ENCODE measurements at places on chromosomes 4 and X.
A peak's percentile ranks its signal among the peaks of the same experiment; 100 is the strongest.

GRCh38 chr4:40514497-40514951 is 115.1 kb downstream of the RBM47 start:
- no peak for DNase-seq

DNA sequence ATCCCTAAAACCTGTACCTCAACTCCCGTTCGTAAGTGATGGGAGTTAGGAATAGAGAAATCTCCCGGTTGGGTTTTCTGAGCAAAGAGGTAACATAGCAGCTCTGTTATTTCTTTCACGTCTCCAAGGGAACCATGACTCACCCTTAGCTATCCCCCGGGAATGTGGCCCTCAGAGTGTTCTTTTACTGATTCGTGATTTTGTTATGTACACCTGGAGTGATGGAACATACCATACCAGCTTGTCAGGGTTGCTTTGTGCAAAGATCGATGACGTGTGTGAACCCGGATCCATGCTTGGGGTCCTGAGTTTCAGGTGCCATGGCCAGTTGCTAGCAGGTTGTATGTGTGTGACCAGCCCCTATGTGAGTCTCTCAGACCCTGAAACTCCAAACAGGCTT is 52.6 kb downstream of the HPRT1 start:
- DNase-seq, result peak; percentile 34

DNA sequence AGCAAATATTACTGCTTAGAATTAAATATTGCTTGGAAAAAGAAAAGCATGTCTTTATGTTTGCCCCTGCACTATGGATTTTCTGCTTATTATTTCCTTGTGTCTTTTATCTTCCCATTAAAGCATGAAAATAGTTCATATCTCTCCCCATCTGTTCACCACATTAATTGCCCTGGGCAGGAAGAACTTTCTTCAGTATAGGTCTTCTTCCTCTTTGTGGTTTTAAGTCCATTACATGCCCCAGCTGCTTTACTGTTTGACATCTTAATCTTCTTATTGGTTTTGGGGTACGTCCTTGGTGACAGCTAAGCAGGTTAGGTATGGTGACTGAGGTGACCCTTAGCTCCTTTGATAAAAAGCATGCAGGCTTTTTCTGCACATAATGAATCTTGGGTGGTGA is 157.3 kb downstream of the AASDH start:
- DNase-seq, result no peak

DNA sequence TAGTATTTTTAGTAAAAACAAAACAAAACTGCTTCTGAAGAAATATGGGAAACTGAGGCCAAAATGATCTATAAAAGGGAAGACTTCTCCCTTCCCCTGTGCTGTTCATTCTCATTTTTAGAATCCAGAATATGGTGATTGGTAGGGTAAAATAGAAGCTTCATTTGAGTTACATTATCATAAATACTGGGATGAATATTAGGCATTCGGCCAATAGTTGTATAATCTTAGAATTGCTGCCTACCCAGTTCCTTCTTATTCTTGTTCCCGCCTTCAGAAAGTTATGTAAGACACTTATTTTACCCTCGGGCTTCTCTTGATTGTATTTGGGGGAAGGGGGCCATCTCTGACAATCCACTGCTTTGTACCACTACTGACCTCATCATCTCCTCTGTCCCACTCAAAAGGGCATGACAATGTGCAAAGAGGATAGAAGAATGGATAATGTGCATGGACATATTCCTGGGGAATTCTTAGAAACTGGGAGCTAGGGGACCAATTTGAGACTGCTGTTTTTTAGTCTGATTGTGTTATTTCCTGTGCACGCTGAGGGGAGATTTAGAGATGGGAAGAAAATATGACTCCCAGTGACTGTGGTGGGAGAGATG is 588 bp downstream of the ART3 start:
- no peak for DNase-seq

GRCh38 chrX:148865277-148866210 is 365.1 kb downstream of the AFF2 start:
- DNase-seq, result no peak

DNA sequence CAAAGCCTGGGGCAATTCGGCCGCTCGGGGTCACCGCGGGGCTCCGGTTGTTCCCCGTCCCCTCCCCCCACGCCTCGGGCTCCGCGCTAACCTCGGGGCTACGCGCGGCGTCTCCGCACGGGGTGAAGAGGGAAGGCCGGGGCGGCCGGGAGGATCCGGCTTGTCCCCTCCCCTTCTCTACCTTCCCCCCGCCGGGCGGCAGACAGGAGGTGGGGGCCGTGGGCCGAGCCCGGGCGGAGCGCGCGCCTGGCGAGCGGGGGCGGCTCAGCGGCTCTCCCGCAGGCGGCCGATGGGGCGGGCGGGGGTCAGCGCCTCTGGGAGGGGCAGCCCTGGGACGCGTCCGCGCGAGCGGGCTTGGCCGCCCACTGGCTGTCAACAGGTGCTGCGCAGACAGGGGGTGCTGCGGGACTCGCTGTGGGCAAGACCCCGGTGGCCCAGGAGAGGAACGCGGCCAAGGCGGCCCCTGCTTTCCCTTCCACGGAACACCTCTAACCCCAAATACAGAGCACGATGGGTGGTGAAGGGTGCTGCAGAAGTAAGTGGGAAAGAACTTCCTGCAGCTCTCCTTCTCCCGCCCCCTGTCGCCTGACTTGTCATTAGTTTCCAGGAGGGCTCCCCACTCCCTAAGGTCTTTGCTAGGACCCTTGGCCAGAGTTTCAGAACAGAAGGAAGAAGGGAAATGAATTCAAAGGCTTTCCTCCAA is at the start of gene PDGFC:
Gene PDGFC, minus strand, starts transcription at position 124 of the 703 bp plus-strand sequence. CDS start 896 bp downstream, outside the sequence.
- no peak for DNase-seq

- no peak for DNase-seq
Observed at GRCh38 chrX:12936947-12937346, 30.5 kb downstream of the TLR8 start.

DNA sequence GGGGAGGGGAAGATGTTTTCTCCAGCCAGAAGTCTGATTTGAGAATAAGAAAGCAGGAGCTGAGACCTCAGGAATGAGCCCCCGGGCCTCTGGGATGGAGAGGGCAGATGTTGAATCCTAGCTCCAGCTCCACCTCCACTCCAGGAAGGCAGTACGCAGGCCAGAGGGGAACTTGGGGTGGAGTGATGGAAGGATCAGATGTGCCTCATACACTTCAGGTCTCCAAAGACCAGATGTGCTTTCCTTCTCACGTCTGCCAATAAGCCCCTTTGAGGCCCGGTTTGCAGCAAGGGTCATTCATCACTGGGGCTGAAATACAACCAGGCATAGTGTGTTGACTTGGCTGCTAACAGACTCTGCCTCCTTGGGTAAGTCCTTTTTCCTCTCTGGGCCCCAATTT is 28.1 kb downstream of the STARD8 start:
- DNase-seq, result no peak

DNA sequence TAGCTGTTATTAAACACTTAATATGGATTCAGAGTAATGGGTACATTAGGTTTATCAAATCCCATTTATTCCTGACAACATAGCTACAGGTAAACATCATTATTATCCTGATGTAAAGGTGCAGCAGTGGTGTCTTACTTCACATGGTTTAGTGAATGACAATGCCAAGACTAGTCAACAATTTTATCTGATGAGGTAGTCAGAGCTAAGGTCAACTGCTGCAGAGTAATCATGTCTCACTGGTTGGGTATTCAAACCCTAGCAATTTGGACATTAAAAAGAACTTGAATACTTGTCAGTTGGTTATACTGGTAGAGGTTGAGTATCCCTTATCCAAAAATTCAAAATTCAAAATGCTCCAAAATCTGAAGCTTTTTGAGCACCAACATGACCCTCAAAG is 117.6 kb downstream of the MAB21L2 start:
- DNase-seq, result no peak

All from HCT116 (cell line).